ENCODE measurements at places on chromosomes 5 and 9.

DNA sequence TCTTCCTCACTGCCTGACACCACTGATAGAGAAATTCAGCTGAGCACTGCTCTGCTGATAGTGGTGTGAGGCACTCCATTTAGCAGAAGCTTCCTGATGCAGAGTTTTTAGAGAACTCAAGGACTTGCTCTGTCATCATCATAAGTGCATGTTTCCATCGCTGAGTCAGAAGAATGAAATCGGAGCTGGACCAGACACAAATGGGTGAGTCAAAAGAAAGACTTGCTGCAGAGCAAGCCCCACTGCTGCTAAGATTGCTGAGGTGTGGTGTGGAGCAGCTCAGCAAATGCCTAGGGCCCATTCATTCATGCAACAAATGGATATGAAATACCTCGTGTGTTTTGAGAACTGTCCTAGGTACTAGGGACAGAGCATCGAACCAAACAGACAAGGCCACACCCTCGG lies 410.2 kb upstream of the SLC30A5 start:
- no peak for DNase-seq

- DNase-seq = no peak
These were observed 359.1 kb upstream of the ADAMTSL1 start for GRCh38 chr9:18114559-18115475.

- no peak for DNase-seq
These were observed 49.8 kb downstream of the TMOD1 start for GRCh38 chr9:97551308-97551707.

DNA sequence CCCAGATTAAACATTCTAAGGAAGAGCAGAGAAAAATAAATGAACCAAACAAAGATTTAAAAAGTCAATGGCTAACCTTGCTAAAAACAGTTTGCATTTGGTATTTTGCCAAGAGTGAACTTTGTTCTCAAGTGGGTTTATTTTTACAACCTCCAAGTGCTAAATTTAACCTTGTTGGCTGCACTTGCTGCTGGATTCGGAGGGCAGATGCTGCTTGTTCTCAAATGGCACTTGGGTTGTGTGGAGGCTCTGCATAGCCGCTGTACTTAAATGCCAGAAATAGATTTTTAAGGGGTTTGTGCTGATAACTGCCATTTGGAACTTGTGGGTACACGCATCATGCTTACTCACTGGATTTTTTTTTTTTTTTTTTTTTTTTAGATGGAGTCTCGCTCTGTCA lies 13.3 kb upstream of the SPATA24 start:
- DNase-seq = peak; percentile 49

- no peak for DNase-seq
These were observed 348.2 kb upstream of the NUDT12 start for GRCh38 chr5:103910786-103911185.

DNA sequence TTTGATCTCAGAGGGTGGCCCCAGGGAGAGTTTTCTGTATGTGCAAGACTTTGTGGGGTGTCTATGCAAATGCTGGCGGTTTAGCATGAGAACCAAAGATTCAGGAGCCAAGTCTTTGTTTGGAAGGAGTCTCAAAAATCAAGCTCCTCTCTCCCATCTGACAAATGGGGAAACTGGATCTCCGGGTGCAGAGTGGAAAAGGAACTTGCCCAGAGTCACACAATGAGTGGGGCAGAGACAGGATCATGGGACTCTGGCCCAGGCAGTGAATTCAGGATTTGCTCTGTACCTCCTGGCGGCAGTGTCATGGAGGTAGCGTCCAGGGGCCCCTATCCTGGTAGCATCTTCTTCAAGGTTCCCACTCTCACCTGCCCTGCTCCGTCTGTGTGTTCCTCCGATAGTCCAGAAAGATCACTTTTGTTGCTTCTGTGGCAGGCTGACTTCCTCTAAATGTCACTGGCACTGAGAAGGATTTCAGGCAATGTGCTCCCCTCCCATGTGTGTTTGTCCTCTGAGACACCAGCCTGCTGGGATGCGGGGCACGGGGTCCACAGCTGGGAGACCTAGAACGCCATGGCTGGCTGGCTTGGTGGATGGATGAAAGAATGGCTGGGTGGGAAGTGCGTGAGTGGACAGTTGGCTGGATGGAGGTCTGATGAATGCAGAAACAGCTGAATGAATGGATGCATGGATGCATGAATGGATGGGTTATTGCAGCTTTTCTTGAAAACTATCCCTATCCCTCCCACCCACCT lies 3.6 kb downstream of the CCL19 start:
- DNase-seq = no peak

DNA sequence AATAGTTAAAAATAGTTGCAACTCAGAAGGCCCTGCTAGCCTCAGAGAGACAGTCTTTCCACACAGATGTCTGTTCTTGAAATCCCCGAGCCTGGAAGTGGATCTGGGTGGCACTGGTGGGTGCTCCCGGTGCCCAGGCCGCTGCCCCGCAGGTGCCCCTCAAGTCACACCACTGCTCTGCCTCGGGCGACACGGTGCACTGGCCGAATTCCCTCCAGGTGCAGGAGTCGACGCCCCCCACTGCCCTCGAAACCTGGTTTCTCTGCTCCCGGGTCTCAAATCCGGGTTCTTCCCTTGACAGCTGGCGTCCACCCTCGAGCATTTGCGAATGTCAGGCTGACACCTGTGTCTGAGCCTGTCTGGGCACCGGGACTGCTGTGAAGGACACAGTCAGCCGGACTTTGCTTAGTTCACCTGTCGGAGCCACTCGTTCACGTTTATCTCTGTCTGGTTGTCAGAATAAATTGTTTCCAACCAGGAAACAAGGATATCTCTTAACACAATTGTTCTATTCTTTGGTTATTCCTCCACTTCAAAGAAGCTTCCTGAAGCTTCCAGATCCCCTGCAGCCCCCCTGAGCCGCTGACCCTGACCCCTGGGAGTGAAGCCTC lies 27.1 kb downstream of the SLC9A3 start:
- no peak for DNase-seq

DNA sequence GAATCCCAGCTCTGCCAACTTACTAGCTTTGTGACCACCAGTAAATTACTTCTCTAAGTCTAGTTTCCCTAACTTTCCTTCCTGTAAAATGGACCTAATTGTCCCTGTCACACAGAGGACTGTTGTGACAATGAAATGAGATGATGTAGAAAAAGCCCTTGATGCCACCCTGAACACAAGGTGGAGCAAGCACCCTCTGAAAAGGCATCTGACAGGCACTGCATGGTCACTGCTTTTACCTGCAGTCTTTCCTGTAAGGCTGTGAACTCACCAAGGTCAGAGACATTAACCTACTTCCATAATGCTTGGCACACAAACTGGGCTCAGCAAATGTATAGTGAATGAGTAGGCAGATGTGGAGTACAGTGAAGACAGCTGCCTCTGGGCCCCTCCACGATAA lies 6.1 kb downstream of the SLC31A2 start:
- no peak for DNase-seq

GRCh38 chr9:75391497-75391896 lies 303.2 kb downstream of the OSTF1 start:
- DNase-seq = no peak

Measured in NCI-H1105 treated with DMSO at 0.1 percent for 48 hours (cell line).